ENCODE measurements at places on chromosomes 5 and 9. TPM values are rescaled to one million over a fixed set of nuclear protein-coding genes. Genes with fewer than 3 reads are reported as not detected.

Gene SLC6A18
- total RNA-seq: not detected

Gene HTR1A
- not detected for total RNA-seq

Gene ECM2
- 0.24 TPM for total RNA-seq

Gene INSL6
- total RNA-seq: not detected

Gene ARID3C
- total RNA-seq: 0.23 TPM

Gene PCDH12
- total RNA-seq: 0.02 TPM

Gene SLC27A4
- 38.8 TPM for total RNA-seq

Gene FBN2
- 16.8 TPM for total RNA-seq

Measured in A549 treated with CORT108297 at 1 μM for 4 hours (cell line).